ENCODE measurements at places on chromosomes 7 and 10. TPM values are rescaled to one million over a fixed set of nuclear protein-coding genes. Genes with fewer than 3 reads are reported as not detected.

SPDYE2B gene
- not detected for total RNA-seq

DEPP1 gene
- 4.6 TPM for total RNA-seq

LAMB1 gene
- total RNA-seq = 140 TPM

CCDC6 gene
- 23.0 TPM for total RNA-seq

METTL27 gene
- 3.2 TPM for total RNA-seq

ADAMTS14 gene
- total RNA-seq = 2.7 TPM

EPDR1 gene
- 99.6 TPM for total RNA-seq

TMEM270 gene
- not detected for total RNA-seq

RHBDD2 gene
- total RNA-seq = 91.0 TPM

CLRN3 gene
- total RNA-seq = not detected

TEX36 gene
- total RNA-seq = not detected

FAM131B gene
- 1.1 TPM for total RNA-seq

ZNF488 gene
- total RNA-seq = not detected

WDR37 gene
- total RNA-seq = 13.6 TPM

TWIST1 gene
- 145 TPM for total RNA-seq

SLC18A2 gene
- not detected for total RNA-seq

TFEC gene
- total RNA-seq = not detected

SUV39H2 gene
- total RNA-seq = 29.0 TPM

TRIM56 gene
- total RNA-seq = 14.5 TPM
